Spinal cord (tissue), 10 donors: ENCODE measurements at places on chromosomes 11 and 22. TPM values are rescaled to one million over a fixed set of nuclear protein-coding genes. Genes with fewer than 3 reads are reported as not detected.

Gene RIMBP3B
- 0.22 TPM for total RNA-seq

DNA sequence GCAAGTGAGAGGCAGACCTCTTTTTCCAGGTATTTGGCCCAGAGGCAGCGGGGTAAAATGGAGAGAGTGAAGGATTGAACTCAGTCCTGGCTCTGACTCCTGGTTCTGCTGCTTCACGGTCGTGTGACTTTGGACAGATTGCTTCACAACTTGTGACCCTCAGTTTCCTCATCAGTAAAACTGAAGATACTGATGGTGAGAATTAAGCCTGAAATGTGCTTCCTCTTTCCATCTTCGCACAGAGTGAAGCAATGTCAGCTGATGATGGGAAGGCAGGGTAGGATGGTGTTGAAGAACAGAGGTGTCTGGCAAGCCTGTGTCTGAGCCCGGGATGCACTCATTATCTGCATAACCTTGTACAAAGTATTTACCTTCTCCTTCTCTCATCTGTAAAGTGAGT lies 59.0 kb downstream of the UBASH3B start:
- no peak for DNase-seq

Gene PHLDB1
- total RNA-seq, result 61.3 TPM

- DNase-seq, result no peak
These were observed 30.2 kb upstream of the FBXO3 start for GRCh38 chr11:33804471-33804870.

GRCh38 chr22:37681556-37682049 lies 4.5 kb upstream of the NOL12 start:
- no peak for DNase-seq

Gene KIRREL3
- 18.7 TPM for total RNA-seq

Gene KCNQ1
- 0.83 TPM for total RNA-seq

GRCh38 chr11:73996161-73996747 lies 12.6 kb downstream of the UCP3 start:
- DNase-seq, result no peak

DNA sequence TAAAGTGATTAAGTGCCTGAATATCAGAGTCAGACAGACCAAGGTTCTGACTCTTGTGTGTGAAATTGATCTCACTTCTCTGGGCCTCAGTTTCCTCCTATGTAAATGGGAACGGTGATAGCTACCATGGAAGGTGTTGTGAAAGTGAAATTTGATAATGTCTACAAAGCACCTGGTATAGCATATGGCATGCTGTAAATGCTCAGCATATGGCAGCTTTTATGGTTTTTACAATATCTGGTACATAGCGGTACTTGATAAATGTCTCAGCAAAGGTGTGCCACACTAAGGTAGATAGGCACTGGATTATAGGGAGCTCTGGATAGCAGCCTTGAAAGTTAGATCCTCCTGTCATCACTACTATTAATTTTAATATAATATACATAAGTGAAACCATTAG lies 19.9 kb downstream of the POU2AF2 start:
- no peak for DNase-seq

DNA sequence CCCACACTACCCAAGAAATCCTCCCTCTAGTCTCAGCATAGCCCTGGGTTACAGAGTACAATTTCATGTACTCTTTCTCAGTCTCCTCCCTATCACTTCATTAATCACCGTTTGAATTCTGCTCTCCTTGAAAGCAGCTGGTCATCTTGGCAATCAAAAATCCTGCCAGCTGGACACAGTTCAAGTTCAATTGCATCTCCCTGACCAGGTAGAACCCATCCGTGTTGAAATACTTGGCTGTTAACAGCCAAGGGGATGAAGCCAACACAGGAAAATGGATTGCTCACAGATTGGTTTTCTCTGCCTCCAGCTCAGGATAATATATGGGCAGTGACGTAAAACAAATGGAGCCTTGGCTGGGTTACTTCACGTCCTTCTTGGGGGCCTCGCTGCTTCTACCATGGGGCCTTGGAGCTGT lies 55.1 kb upstream of the GRK3 start:
- DNase-seq, result no peak

- DNase-seq, result no peak
These were observed 24.2 kb upstream of the OR6X1 start for GRCh38 chr11:123778511-123778910.

GRCh38 chr11:73965076-73965763 lies 14.4 kb downstream of the DNAJB13 start:
- no peak for DNase-seq

Gene OR52B4
- total RNA-seq, result not detected

DNA sequence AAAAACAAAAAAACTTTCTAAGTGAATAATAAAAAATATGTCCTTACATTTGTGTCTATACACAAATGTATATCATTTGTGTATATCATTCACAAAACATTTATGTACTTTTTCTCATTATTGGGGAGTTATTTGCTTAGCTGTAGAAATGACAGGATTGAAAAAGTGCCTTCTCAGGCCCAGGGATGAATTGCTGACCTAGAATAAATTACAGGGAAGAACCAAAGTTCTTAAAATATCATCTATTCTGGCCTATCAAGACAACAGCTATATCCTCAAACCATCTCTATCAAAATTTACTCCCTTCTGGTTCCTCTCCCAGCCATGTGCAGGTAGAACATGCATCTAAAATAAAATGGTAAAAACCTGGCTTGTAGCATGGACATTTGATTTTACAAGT lies 1.9 kb upstream of the RAB6A start:
- no peak for DNase-seq

GRCh38 chr11:70423523-70424505 lies 25.5 kb downstream of the CTTN start:
- DNase-seq, result no peak

Gene TSKU
- 7.9 TPM for total RNA-seq
